Hematopoietic multipotent progenitor cell treated with erythropoietin and hydrocortisone succinate and interleukin-3 and kit ligand, for 8 days (in vitro differentiated cells): ENCODE measurements at places on chromosomes 3 and 15.

- peak; percentile 88 for DNase-seq
These were observed 48.1 kb downstream of the SETMAR start for GRCh38 chr3:4351164-4351855.

DNA sequence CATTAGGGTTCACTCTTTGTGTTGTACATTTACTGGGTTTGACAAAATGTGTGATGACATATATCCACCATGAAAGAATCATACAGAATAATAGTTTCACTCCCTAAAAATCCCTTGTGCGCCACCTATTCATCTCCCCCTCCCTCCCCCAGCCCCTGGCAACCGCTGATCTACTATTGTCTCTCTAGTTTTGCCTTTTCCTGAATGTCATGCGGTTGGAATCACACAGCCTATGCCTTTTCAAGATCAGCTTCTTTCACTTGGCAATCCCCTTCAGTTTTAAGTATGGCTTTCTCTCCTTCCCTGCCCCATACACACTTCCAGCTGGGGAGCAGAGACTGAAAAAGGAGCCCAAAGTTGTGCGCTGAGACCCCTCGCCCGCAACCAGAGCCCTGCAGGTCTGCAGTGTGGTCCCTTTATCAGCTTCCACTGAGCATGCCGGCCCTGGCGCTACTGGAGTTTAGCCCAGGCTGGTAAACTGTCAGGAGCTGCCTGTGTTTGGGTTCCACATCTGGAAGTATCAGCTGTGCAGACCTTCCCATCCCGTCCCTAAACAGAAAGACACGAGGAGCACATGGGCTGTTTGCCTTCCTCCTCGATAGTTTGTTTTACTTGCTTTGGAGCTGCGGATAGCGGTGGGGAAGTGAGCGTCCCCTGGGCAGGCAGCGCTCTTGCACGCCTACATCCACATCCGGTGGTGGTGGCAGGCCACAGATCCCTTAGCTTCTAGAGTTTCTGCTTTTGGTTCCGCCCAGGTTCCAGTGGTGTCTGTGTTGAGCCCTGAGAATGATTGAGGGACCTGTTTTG, 12.3 kb downstream of the BOC start:
- DNase-seq = peak; percentile 5

- DNase-seq = no peak
These were observed 260.7 kb upstream of the NR2E3 start for GRCh38 chr15:71549697-71550096.

DNA sequence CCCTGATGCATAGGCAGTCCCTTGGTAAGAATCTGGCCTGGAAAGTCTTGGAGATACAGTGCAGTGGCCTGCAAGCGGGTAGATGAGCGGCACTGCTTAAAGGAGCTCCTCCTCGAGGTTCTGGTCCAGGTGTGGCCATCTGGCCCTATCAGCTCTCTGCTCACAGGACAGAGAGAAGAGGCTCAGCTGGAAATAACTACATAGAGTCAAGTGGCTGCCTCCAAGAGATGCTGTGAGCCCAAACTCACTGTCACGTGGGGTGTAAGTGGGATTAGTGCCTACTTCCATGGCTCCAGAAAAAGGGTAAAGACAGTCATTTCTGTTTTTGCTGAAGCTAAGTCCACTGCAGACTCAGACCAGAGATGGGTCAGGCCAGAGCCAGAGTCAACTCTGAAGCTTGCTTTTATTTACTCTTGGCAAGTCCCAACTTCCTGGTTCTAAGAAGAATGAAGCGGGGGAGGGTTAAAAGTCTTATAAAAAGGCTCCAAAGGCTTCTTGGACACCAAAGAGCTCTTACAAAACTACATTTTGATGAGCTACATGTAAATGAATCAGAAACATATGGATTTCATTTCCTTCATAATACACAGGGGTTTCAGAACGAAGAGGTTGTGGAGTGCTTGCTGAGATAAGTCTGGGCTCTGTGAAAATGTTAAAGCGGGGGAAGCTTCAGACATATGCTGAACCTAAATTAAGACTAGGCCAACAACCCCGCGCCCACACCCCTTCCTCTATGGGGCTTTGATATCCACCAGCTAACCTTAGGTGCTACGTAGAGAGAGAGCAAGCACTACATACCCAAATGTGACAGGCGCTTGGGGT, 77.1 kb downstream of the PDZRN3 start:
- DNase-seq = no peak

GRCh38 chr3:63193647-63194046, 84.5 kb upstream of the SYNPR start:
- peak; percentile 7 for DNase-seq

DNA sequence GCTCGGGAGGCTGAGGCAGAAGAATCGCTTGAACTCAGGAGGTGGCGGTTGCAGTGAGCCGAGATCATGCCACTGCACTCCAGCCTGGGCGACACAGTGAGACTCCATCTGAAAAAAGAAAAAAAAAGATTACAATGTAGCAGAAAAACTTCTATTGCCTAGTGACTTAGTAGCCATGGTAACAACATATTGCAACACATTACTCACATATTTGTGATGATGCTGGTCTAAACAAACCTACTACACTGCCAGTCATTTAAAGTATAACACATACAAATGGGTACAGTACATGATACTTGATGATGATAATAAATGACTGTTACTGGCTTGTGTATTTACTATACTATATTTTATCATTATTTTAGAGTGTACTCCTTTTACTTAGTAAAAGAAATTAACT, 125.6 kb downstream of the PLOD2 start:
- no peak for DNase-seq

DNA sequence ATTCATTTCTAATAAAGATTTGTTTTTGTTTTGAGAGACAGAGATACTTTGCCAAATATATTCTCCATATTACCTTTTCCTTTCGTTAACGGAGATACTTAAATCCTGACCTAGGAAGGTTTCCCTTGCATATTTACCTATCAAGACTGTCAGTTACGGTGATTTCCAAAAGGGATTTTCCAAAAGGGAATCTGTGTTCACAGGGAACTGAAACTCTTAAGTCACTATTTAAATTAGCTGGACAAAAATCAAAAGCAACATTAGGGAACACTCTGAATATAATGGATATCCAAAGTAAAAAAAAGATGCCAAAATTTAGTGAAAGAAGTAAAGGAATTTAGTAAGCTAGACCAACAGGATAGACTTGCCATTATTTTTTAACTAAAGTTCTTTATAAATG, 576 bp downstream of the LRRFIP2 start:
- no peak for DNase-seq

DNA sequence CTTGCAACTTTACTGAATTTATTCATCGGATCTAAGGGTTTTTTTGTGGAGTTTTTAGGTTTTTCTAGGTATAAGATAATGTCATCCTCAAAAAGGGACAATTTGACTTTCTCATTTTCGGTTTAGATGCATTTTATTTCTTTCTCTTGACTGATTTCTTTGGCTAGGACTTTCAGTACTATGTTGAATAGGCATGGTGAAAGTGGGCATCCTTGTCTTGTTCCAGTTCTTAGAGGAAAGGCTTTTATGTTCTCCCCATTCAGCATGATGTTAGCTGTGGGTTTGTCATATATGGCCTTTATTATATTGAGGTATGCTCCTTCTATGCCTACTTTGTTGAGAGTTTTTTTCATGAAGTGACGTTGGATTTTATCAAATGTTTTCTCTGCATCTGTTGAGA, 106.7 kb downstream of the FAM43A start:
- DNase-seq = no peak

DNA sequence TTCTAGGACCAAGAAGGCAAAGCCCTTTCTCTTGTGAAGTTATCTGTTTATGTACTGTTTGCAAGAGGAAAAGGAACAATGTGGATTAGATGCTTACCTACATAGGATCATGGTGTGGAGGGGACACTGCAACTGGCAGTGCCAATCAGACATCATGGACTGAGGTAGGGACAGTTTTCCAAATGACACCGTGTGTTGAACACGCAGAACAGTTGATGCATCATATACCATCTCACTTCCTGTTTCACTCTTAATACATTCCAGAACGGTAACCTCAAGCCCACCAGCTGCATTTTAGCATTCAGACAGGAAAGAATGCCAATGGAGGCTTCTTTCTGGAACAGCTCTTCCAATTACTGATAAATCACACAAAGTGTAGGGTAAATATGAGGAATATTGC, 397.7 kb upstream of the LMCD1 start:
- no peak for DNase-seq

GRCh38 chr15:64337761-64338160, 18.2 kb downstream of the CSNK1G1 start:
- no peak for DNase-seq

DNA sequence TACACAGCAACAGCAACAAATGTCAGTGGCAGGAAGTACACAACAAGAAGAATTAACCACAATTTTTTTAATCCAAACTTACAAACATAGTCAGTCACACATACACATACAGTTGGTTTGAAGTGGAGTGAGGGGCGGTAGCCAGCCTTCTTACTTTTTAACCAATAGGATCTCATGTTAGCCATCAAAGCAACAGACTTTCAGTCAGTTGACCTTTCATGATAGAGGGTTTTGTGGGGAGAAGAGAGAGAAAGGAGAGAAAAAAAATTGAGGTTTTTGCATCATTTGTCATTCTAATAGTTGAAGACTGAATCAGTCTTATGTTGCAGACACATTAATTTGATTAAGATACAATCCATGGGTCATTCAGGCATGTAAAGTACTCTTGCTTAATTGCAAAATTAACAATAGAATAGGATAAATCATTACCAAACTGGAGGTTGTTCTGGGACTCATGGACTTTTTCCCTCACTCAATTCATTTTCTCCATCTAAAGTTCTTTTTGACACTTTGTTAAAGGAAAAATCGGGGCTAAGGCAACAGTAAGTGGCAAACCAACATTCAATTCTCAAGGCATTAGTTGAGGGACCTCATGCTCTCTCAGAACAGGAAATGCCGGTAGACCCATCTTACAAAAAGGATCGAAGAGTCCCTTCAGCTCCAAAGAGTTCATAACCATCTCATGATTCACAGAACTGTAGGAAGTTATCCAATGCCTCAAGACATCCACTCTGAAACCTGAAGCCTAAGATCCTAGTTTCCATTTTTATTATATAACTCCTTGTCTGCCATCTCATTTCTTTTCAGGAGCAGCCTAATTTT, 159.5 kb upstream of the LPP start:
- DNase-seq = no peak

DNA sequence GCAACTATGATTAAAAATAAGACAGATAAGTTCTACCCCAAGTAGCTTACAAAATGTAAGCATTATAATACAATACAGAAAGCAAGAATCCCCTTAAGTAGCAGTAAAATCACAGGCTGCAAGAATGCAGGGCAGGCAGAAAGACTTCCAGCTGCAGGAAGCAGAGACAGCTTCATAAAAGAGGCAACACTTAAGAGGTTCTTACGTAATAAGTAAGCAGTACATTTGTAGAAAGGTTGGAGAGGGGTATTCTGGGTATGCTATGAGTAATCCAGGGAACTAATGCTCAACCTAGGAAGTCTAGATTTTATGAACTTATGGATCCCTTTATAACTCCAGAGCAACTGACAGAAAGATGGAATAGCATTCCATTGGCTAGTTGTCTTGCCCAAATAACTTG, 151.6 kb downstream of the IL5RA start:
- no peak for DNase-seq

GRCh38 chr3:71754610-71755253, 1.1 kb downstream of the GPR27 start:
- DNase-seq = no peak

GRCh38 chr15:64665179-64665578, 110.2 kb downstream of the RBPMS2 start:
- no peak for DNase-seq

DNA sequence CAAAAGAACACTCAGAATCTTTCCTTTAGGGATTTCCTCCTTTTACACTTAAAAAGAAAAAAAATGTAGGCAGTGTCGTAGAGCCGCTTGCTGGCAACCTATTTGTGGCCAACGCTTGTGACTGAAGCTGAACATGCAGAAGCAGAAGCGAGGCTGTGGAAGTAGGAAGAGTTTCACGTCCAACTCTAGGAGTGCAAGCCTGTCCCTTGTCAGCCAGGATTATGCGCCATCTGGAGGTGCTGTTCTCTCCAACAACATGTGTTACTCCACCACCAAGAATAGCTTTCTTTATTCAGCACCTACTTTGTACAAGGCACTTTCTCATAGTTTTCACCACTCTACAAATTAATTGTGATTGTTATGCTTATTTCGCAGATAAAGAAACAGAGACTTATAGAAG, 223.2 kb upstream of the LMCD1 start:
- peak; percentile 4 for DNase-seq

GRCh38 chr3:155233213-155233612, 60.3 kb downstream of the STRIT1 start:
- DNase-seq = no peak

- DNase-seq = no peak
These were observed 76.6 kb downstream of the SRGAP3 start for GRCh38 chr3:9172851-9173321.

- no peak for DNase-seq
These were observed 794.7 kb upstream of the GBE1 start for GRCh38 chr3:82556113-82556512.

DNA sequence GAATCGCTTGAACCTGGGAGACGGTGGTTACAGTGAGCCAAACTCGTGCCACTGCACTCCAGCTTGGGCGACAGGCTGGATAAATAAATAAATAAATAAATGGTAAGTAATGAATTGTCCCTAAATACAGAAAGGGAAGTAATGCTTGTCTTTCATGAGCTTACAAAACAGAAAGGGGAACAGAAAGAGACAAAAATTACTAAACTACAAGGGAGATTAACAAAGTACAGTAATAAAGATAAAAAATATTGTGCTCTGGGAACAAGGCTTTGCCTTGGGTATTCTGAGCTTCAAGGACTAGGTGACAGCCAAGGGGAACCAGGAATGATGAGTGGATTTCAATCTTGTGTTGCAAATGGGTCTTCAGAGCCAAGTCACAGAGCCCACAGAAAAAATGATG, 9.2 kb upstream of the HLTF start:
- no peak for DNase-seq

DNA sequence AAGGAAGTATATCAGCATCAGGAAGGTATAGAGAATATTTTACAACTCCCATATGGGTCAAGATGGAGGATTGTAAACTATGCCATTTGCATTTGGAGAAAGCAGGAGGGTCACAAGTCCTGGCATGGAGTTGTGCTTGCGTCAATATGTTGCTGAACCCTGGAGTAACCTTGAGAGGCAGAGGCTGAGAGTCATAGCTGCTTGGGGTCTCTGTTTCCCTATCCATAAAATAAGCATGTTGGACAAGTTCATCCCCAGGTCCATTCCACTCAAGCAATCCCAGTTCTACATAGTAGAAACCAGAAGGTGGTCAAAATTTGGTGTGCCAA, 273.6 kb downstream of the MECOM start:
- no peak for DNase-seq

DNA sequence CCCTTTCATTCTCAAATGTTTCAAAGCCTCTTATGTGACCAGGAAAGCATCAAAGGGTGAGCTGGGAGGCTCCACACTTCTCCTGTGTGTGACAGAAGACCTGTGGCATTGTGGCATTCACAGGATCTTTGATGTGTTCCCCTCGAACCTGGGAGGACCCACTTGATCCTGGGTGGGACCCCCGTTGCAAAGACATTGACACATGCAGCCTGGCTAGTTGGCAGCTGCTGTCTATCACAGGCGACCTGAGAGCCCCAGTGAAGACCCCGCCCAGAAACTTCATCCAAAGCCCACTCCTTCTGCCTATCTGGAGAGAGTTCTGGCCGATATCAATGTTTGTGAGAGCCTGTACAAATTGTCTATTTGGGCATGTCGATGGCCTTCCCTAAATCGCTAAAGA, 140.4 kb upstream of the ATP2B2 start:
- no peak for DNase-seq
